ENCODE measurements at places on chromosomes 3 and 15.

DNA sequence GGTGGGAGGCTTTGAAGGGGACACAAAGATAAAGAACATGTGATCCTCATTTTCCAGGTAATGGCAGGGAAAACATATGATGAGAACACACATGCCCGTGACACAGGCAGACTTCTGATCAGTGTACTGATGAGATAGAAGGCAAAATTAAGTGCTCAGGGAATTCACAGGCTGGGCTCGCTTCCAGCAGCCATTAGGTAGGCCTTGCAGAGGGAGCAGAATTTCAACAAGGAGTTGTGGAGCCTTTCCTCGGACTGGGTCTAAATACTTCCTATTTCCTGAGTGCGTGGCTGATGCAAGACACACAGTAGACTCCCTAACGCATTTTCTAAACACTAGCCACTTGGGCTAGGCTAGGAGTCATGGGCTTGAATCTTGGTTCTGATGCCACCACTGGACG is 74.0 kb upstream of the ETV5 start:
- DNase-seq: no peak

DNA sequence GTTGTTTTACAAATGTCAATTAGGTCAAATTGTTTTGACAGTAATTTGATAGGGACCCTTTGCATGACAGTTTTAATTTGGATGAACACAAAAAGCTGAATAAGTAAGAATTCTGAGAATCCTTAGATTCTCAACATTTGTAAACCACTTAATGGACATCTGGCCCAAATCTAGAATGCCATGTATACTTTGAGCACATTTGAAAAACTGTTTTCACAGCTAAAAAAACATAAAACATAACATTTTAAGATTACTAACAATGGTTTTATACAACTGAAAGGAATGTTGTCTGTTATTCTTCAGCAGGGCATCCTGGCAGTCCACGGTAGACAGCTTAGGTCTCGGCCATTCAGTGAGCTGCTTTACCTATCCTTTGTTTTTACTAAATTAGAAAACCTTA is 34.5 kb upstream of the TM2D3 start:
- DNase-seq: no peak

- no peak for DNase-seq
Measured at GRCh38 chr3:111610612-111611054, 15.5 kb upstream of the ZBED2 start.

- no peak for DNase-seq
Measured at GRCh38 chr3:37309921-37310665, 135.7 kb upstream of the LRRFIP2 start.

DNA sequence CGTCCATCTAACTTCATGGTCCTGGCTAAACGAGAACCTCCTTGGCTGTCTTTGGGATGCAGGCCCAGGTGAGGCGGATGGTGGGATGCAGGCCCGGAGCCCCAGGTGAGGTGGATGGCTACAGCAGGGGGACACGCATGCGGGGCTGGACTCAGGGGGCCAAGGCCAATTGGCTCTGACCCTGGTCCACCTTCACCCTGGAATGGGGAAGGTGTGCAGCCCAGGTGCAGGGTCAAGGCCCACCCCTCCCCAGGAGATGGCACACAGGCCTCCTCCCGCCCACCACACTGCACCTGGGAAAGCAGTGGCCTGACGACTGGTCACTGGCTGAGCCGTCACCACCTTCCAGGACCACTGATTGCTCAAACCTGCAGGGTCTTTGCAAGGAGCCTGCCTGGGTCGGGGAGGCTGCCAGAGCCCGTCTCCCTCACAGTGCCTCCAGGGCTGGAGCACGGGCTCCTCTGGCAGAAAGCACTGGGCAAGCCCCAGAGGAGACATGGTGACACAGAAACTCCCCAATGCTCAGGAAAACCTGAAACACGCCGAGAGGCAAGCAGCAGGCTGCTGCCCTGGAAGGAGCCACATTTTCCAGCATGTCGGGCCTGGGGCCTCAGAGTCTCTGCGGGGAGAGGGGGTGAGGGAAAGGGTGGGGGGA is 159.6 kb downstream of the LRRK1 start:
- no peak for DNase-seq
